ENCODE measurements at places on chromosomes 1 and 21.

- DNase-seq = no peak
Measured at GRCh38 chr1:17883136-17883535, 128.0 kb downstream of the ACTL8 start.

DNA sequence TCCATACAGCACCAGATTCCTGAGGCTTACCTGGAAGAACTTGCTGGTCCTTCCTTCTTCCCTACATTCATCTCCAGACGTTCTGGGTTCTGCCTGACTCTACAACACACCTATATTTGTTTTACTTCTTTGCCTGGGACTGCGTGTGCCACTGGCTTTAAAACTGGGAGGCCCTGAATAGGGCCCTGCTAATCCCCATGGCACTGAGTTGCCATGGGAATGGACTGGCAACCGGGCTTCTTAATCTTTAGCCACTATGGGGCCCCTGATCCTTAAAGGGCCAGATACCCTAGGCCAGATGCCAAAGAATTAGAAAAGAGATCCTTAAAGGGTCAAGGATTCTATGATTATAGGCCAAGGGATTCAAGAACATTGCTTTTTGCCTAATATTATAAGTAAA lies 24.4 kb upstream of the CADM3 start:
- DNase-seq = no peak

GRCh38 chr1:202112859-202113689 lies 9.6 kb upstream of the GPR37L1 start:
- DNase-seq = no peak

- no peak for DNase-seq
Measured at GRCh38 chr1:216805233-216805632, 82.0 kb upstream of the ESRRG start.
